A172 (cell line): ENCODE measurements at places on chromosomes 7 and 10. TPM values are rescaled to one million over a fixed set of nuclear protein-coding genes. Genes with fewer than 3 reads are reported as not detected.

DNA sequence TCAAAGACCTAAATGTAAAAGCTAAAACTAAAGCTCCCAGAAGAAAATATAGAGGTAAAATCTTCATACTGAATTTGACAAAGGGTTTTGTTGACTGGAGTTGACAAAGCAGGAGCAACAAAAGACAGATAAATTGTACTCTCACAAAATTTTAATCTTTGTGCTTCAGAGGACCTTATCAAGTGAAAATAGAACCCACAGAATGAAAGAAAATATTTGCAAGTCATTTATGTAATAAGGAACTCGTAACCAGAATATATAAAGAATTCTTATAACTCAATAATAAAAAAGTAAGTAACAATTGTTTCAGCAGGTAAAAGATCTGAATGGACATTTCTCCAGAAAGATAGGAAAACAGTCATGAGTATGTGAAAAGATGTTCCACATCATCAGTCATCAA is 62.0 kb upstream of the SRRM3 start:
- no peak for DNase-seq

DNA sequence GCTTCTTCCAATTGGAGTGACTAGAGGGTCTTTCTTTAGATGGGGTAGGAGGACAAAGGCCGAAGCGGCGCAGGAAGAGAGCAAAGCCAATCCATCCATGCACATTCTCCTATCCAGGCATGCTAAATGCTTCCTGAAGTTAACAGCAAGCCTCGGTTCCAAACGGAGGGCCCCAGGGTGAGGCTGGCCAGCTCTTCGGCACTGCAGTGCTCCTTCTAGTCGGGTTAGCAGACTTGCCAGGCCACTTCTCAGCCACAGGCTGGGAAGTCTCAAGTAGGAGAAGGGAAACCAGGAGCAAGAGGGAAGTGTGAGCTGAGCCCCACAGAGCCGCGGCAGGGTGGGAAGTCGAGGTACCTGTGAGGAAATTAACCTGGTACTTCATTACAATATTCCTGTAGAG is 253.8 kb upstream of the INHBA start:
- no peak for DNase-seq

The CPA2 gene
- total RNA-seq, result not detected in 2 replicates

The SPACDR gene
- total RNA-seq, result 0.60 and 8.3 TPM in 2 replicates

GRCh38 chr7:32890793-32891042 is 842 bp downstream of the KBTBD2 start:
- DNase-seq, result no peak

- no peak for DNase-seq
These were observed 151.8 kb downstream of the WNT2 start for GRCh38 chr7:117171106-117171505.

The NRCAM gene
- 0.16 and 0.86 TPM in 2 replicates for total RNA-seq
